Tibial nerve (tissue), 4 donors: ENCODE measurements at places on chromosomes 11 and 22.

DNA sequence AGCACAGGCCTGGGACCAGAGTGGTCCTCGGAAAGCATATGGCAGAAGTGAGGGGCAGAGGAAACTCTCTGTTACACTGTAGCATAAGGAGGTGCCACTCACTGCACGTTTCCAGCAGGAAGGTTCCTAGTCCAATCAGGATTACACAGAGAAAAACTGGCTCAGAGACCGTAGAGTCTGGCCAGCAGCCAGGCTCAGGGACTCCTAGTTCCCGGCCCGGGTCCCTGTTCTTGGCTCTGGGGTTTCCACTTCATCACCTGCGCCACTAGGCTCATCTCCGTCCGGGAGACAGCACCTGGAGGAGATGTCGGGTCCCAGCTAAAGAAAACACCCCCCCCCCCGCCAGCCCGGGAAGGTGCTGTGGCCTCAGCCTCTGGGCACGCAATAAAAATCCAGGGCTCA, 1.1 kb downstream of the TTLL12 start:
- DNase-seq: no peak

GRCh38 chr22:20299746-20300136, 20.1 kb downstream of the DGCR6L start:
- no peak for DNase-seq

GRCh38 chr22:32517921-32518320, 43.3 kb downstream of the FBXO7 start:
- no peak for DNase-seq

DNA sequence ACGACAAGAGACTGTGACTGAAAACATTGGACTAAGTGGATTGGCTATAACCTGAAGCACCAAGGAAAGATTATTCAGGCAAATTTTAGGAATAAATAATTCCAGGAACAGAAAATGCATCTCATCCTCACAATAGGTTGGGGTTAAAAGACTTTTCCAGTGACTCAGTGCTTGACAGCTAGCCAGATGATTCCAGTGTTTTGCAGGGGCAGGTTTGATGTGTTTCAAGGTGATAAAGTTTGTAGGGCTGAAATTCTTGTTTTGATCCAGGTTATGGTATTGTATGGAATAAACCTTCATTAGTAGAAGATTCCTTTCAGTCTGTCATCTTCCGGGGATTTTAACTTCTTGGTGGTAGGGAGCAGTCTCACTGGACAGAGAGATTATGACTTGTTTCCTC, 2.3 kb downstream of the EXT2 start:
- no peak for DNase-seq

- DNase-seq: peak; percentile 66
These were observed 587 bp downstream of the SLC25A22 start for GRCh38 chr11:797296-798092.

DNA sequence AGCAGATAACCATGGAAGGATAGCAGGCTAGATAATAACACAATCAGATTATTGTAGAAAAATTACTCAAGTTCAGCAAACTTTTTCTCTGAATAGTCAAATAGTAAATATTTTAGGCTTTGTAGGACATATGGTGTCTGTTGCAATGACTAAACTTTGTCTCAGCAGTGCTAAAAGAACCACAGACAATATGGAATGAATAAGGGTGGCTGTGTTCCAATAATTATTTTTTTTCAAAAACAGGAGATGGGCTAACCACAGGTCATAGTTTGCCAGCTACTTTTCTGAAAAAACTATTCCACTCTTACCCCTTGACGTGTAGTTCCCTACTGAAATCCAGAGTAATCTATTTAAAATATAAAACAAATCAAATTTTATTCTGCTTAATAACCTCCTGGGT, 153.9 kb upstream of the LRRC4C start:
- no peak for DNase-seq

DNA sequence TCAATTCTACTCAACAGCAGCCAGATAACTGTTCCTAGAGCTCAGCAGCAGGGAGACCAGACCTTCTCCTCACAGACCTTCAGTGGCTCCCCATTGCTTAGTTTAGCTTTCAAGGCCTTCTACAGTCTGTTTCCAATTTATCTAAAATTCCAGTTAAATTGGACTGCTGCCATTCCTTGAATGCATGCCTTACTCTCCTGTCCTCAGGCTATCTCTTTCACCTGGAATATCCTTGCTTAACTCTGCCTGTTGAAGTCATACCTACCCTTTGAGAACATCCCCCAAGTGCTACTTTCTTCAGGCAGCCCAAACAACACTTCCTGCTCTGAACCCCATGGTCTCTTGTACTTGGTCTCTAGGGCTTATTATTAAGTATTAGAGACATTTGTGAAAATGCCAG, 120.7 kb upstream of the TENM4 start:
- DNase-seq: no peak

GRCh38 chr11:41134971-41135370, 324.5 kb downstream of the LRRC4C start:
- DNase-seq: no peak
